ENCODE measurements at places on chromosomes 3 and 15.

DNA sequence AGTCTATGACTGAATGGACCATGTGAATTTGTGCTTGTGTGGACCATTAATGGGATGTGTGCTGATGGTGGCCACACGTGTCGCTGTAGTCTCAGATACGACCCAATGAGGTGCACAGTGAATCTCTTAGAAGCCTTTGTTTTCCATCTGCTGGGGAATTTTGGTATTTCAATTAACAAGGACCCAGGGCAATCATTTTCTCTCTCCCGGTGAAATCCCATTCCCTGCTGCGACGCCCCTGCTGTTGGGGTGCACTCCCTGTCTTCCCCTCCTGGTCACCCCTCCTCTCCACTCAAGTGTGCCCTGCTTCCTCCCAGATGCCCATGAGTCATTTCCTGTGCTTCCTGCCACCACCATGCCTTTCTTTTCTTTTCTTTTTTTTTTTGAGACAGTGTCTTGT is 32.7 kb downstream of the EBLN2 start:
- DNase-seq, result no peak

DNA sequence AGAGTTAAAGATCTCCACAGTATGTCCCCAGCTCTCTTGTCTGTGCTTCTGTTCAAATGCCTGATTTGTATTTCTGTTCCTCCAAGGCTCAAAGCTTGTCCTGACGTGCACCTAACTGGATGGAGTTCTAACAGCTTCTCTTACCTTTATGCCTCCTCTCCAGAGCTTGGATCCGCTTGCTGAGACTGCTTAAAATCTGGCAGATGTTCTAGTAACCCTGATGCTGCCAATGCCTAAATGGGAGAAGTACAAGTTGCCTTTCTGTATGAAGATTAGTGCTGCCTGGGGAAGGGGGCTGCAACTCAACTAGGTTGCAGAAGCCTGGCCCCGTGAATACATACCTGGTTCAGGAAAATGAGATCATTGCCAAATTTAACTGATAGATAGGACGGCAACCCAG is 354.5 kb upstream of the KCNMB2 start:
- no peak for DNase-seq

- peak; percentile 18 for DNase-seq
Observed at GRCh38 chr3:62955126-62955525, 79.9 kb upstream of the CADPS start.

- no peak for DNase-seq
Observed at GRCh38 chr3:22361521-22361920, 610.5 kb upstream of the ZNF385D start.

- DNase-seq, result peak; percentile 37
Observed at GRCh38 chr3:96863129-96863740, 48.8 kb downstream of the EPHA6 start.

DNA sequence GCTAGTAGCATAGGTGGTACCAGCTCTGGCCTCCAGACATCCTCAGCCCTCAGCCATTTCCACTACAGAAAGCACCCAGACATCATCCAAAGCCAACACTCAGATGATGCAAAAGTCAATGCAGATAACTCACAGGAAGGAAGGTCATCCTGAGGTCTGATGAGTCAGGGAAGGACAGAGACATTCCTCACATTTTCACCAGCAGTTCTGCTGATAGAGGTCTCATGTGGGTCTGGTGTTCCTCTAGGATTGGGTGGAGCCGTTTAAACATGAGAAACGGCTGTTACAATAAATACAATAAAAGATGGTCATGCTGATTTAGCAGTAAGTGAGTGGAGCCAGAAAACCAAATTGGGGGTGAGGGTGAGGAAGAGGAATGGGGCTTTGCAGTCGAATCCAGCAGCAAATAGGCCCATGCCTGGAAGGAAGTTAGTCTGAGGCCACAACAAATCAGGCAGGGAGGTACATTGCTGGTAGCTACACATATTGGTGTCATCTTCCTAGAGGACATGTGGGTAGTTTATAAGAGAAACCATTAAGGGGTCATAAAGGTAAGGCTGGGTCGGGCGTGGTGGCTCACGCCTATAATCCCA is 33.3 kb upstream of the FLNB start:
- DNase-seq, result no peak

- DNase-seq, result peak; percentile 77
Observed at GRCh38 chr3:184727357-184728009, 15.6 kb upstream of the MAGEF1 start.
